ENCODE measurements at places on chromosomes 7 and 10.
A peak's percentile ranks its signal among the peaks of the same experiment; 100 is the strongest.

- DNase-seq, result no peak
Observed at GRCh38 chr7:129115676-129116075, 28.8 kb upstream of the TSPAN33 start.

GRCh38 chr10:91034494-91035159, 113.7 kb upstream of the ANKRD1 start:
- peak; percentile 80 for DNase-seq

DNA sequence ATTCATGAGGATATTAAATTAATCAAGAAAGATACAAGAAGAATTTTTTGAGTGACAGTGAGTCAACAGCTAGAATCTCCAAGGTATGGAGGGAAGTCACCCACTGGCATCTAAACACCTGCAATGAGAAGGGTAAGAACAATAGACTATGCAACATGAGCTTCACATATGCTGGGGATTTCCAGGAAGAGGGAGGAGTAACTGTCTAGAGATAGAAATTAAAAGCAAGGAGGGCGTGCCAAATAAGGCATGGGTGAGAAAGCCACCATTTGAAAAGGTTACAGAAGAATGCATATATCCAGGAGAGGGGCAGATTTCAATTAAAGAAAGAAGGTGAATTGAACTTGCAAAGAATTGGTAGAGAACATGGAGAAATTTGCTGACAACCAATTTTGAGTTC, 365.7 kb downstream of the GPR37 start:
- no peak for DNase-seq

- DNase-seq, result no peak
Observed at GRCh38 chr10:61870526-61870895, 31.0 kb upstream of the ARID5B start.

DNA sequence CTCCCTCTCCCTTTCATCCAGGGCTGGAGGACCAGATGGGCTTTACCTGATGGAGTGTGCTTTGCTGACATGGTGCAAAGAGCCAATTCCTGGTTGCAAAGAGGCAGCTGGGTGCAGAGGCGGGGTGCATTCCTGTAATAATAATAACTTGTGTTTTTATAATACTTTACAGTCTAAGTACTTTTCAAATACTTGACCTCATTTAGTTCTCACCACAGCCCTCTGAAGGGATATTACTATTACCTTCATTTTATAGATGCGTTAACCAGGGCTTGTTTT, 70.4 kb downstream of the TCF7L2 start:
- DNase-seq, result no peak

All from muscle of back (tissue), 13 donors.